ENCODE measurements at places on chromosomes 12 and 14.

DNA sequence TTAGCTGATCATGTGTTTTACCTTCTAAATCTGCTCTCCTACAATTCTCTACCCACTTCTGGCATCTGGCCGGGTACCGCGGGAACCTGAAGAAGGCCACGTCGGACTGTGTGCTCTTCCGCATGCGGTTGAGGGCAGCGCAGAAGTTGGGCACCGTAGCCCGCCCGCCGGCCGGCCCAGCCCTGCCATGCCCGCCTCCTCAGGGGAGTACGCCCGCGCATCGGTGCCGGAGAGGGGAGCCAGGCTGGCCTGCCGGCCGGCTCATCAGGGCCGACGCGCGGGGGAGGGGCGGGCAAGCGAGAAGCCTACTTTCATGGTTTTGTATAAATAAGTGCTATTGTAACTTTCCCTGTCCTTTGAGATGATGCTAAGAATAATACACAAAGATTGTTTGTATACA is 19.9 kb upstream of the ADAMTS20 start:
- no peak for DNase-seq

DNA sequence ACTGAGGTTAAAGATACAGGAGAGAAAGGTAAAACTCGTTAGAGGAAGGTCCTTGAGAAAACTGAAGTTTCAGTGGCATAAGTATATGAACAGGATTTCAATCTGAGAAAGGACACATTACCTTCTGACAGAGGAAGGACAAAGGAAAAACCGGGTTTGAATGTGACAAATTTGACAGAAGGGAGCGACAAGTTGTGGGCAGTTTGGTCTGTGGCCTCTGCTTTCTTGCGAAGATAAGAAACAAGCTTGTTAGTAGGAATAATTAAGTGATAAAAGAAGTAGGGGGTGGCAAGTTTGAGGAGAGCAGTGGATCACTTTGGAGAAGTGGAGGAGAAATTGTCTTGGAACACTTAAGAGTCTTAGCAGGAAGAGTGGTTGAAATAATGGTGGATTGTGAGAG is 5.1 kb downstream of the MON2 start:
- no peak for DNase-seq

GRCh38 chr12:51270951-51271518 is 820 bp upstream of the SMAGP start:
- DNase-seq, result no peak

GRCh38 chr14:67186172-67186768 is 3.0 kb upstream of the GARIN2 start:
- no peak for DNase-seq

- DNase-seq, result no peak
Observed at GRCh38 chr14:61330511-61330910, 9.1 kb downstream of the PRKCH start.

GRCh38 chr14:99241325-99242010 is 30.5 kb downstream of the BCL11B start:
- DNase-seq, result peak; percentile 19

- DNase-seq, result no peak
Observed at GRCh38 chr14:60356906-60357550, 108.0 kb downstream of the PPM1A start.

GRCh38 chr12:66210840-66211239 is 21.8 kb downstream of the IRAK3 start:
- peak; percentile 69 for DNase-seq
